ENCODE measurements at places on chromosomes 13 and 19.

DNA sequence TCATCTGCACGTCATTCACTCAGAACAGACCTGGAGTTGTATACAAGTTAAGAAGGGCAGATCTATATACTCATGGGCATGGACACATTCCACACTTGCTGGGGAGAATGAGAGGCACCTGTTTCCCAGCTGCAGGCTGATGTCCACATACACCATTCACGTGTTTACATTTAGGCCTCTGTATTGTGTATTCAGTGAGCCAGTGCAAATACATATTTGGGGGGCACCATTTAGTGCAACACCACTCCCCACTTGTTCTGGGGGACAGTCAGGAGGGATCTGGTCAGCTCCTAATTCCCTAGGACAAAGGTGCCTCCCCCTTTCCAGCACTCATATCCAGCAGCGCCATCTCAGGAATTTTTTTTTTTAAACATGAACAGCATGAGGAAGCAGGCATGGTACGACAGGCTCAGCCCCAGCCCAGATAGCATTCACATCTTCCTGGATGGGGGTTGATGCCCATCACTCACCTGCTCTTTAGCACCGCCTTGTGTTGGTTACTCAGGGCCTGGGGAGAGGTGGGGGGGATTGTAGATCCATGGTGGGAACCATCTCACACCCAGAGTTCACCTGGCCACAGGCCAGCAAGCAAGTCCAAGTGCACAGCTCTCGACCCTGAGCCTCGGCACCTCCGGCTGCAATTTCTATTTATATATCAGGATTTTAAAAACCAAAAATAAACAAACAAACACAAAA, 56.9 kb upstream of the ZNF254 start:
- no peak for DNase-seq

GRCh38 chr13:48667136-48667535, 13.4 kb downstream of the CYSLTR2 start:
- no peak for DNase-seq

DNA sequence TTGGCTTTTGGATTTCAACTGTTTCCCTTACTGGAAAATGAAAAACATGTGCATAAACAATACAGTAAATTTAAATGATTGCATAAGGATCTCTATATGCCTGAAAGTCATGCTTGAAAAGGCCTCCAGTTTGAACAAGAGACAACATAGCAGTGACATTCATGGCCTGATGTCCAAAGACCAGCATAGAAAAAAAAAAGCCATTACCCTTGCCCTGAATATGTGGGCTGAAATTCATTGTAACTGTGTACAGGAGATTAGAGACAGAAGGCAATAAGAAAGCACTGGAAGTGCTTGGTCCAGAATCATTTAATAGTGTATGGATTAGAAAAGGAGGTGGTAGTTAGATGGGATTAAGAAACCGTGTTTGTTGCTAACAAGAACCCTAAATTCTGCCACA, 15.4 kb downstream of the MIR17HG start:
- DNase-seq = no peak

GRCh38 chr19:2503521-2504109, 27.7 kb downstream of the GADD45B start:
- no peak for DNase-seq

DNA sequence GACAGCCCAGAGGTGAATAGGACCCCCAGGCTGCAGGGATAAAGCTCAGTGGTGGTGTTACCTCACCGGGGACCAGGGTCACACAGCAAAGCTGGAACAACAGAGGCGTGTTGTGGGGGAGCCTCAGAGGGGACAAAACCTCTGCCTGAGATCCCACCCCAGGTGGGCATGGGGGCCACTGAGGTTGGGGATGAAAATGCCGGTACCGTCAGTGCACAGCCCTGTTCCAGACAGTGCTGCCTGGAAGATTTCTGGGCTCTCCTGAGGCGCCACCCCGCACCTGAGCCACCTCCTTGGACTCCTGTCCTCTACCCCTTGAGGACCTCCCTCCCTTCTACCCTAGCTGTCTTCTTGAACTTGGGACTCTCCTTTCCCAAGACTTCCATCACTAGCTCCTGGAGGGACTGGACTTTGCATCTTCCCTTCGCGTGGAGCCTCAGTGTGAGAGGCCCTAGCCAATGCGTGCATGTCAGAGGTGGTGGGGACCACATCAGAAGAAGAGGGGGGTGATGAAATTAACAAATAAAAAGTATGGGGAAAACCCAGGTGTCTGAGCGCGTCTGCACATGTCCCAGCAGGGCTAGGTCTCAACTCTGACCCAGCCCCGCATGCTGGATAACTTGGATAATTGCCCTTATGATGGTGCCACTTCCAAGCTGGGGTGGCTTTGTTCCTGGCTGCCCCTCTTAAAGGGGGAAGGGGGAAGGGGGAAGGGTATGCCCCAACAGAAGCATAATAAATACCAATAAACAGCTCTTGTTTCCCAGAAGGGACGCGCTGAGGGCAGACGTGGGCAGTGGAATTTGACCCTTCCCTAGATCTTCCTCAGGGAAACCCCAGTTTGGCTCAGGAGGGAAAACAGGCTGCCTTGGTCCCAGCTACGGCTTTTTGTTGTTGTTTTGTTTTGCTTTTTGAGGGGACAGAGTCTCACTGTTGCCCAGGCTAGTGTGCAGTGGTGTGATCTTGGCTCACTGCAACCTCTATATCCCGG, 11.6 kb downstream of the CNFN start:
- no peak for DNase-seq

DNA sequence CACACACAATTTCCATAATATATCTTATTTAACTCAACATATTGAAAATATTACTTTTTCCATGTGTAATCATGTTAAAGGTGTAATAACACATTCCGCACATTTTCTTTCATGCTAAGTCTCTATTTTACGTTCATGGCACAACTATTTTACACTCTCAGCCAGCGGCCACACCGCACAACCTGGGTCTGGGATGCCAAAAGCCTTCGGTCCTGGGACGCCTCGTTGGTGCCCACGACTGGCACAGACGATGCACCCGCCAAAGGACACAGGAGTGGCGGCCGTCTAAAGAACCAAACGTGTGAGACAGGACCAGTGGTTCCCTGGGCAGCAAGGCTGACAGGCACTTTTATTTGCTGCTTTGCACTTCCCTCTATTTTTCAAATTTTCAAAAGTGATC, 10.0 kb upstream of the PROZ start:
- no peak for DNase-seq

DNA sequence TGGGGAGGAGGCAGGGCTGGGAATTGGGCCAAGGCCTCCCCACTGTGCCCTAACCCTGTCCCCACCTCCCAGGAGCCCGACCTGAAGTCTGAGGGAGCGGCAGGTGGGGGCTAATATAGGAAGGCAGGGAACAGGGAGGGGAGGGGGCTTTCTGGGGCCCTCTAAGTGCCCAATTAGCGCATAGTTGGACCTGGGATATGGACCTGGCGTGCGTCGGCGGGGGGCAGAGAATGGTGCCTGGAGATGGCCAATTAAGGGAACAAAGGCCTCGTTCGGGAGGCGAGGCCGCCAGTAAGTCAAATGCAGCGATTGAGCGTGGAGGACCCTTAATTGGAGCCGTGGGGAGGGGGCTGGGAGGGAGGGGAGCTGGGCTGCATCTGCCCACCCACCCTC, at the start of gene C19orf85:
C19orf85 (minus strand) TSS at position 90 of the 393 bp plus-strand sequence. CDS start 197 bp downstream, outside the sequence.
- no peak for DNase-seq

GRCh38 chr19:6464070-6464873, at the start of gene CRB3:
Gene CRB3 (plus strand): TSS chr19:6464271. CDS start chr19:6464702, 431 bp downstream.
- no peak for DNase-seq

DNA sequence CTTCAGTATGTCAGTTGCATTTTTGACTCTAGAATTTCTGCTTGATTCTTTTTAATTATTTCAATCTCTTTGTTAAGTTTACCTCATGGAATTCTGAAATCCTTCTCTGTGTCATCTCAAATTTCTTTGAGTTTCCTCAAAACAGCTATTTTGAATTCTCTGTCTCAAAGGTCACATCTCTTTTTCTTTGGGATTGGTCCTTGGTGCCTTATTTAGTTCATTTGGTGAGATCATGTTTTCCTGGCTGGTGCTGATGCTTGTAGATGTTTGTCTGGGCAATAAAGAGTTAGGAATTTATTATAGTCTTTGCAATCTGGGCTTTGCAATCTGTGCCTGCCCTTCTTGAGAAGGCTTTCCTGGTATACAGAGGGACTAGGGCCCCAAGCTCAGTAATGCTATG, 18.5 kb upstream of the KBTBD7 start:
- no peak for DNase-seq

DNA sequence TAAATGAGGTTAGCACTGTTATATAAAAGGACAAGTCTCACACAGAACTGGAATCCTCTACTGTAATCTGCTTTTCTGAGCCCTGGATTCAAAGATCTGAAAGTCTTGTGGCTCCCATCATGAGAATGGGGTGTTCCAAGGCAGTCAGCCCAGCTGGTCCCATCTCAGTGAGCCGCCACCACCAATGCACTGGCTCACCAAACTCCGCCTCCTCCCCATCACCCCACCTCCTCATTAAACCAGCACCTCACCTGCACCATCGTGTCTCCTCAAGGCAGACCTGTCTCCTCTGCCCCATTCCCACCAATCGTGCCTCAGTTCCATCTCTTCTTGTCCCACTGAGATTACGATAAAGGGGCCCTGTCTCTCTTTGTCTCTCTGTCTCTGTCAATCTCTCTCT, 166.7 kb downstream of the USP12 start:
- no peak for DNase-seq

DNA sequence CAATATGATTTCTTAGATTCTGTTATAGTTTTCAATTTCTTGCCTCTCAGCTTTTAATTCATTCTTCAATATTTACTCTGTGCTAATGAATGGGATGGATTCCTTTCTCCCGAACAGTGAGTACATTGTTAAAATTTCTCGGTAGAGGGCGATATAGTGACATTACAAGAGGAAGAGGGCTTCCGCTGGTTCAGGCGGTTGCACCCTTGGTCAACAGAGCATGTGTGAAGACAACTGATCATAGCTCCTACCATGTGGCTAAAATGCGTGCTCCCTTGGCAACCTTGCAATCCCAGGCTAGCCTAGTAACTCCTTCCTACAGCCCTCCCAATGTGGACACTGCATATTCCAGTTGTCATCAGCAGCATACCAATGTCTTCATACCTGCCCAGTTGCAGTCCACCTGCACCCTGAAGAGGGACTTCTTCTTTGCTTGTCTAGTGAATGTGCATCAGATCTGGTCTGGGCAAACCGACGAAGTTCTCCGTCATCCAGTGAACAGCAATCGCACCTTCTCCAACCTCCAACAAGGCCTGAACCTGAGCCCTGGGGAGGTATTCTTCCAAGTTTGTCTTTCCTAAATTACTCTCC, 653.0 kb upstream of the GPC6 start:
- DNase-seq = peak; percentile 22

GRCh38 chr13:110393761-110394160, 86.7 kb downstream of the COL4A2 start:
- no peak for DNase-seq

- DNase-seq = no peak
These were observed 68.2 kb upstream of the MED4 start for GRCh38 chr13:48163061-48163460.

GRCh38 chr13:111897178-111897845, 169.6 kb upstream of the SOX1 start:
- no peak for DNase-seq

GRCh38 chr13:49419276-49419675, 24.6 kb downstream of the CAB39L start:
- no peak for DNase-seq

DNA sequence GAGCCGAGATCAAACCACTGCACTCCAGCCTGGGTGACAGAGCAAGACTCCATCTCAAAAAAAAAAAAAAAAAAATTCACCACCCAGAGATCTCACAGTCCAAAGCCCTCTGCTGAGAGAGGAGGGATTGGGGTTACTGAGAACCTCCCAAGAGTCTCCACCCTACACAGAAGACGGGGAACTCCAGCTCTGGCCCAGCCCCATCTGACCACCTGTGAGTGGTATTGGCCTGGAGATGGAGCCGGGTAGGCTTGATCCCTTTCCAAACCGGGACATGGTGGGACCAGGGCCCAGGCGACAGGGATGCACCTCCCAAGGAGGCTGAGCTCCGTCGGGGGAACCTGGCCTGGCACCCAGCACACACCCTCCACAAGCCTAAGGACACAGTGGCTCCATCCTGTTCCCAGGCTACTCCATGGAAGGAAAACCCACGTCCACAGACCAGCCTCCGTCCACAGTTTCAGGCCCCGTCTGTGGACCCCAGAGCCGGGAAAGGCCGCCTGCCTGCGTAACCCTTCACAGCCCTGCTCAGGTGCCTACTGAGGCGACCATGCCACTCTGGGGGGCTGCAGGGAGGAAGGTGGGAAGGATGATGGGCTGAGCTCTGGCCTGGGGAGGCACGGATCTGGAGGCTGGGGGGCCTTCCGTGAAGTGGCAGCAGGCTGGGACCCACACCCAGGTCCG, 1.8 kb downstream of the TMEM259 start:
- no peak for DNase-seq

GRCh38 chr19:1070576-1070930, 3.6 kb downstream of the ARHGAP45 start:
- DNase-seq = no peak

GRCh38 chr19:17605761-17606589, 50.5 kb downstream of the COLGALT1 start:
- DNase-seq = no peak

GRCh38 chr13:81458170-81458569, 1117.2 kb upstream of the SPRY2 start:
- DNase-seq = no peak

DNA sequence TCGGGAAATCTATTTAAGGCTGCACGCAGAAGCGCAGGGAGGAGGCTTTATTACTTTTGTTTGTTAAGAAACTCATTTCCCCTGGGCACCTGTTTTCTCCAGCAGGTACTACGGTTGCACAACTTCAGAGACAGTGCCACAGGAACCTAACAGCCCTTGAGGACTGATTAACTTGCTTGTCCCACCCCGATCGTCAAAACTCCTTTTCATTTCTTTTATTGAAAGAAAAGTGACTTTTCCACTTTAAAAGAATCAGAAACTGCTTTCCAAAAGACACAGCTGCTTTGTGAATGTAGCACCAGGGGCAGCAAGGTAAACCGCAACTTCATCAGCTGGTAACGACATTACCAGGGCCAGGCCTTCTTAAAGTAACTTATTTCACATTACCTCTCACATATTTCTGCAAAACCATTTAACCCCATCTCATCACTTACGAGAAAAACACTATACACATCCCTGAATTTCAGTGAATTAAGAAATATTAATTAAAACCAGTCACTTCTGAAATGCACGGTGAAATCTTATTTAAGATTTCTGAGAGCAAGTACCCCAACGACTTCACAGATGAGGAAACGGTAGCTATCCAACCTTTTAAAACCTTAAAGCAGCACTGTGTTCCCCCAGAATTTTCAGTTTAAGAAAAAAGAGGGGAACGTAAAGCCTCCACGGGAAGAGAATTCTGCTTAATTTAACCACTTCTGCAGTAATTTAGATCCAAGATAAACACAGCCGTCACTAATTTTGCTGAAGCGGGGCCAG, 1.4 kb downstream of the ANKRD10 start:
- DNase-seq = peak; percentile 23

- DNase-seq = no peak
These were observed 24.9 kb upstream of the ZNF681 start for GRCh38 chr19:23783636-23784035.

GRCh38 chr19:38003438-38004185, 96.6 kb downstream of the SIPA1L3 start:
- peak; percentile 73 for DNase-seq

- no peak for DNase-seq
These were observed 618.4 kb upstream of the SLITRK5 start for GRCh38 chr13:87052731-87053130.

Measured in NCI-H748 treated with DMSO at 0.1 percent for 48 hours (cell line).